ENCODE measurements at places on chromosomes 6 and 20. TPM values are rescaled to one million over a fixed set of nuclear protein-coding genes. Genes with fewer than 3 reads are reported as not detected.

The TREM1 gene
- not detected for total RNA-seq

The ATP5F1E gene
- 62.2 TPM for total RNA-seq

The OLIG3 gene
- 0.81 TPM for total RNA-seq

The PRKN gene
- not detected for total RNA-seq

The SLPI gene
- total RNA-seq: 7.2 TPM

The KCNQ2 gene
- total RNA-seq: not detected

The TRIM10 gene
- not detected for total RNA-seq

The SPTLC3 gene
- not detected for total RNA-seq

The ADAM33 gene
- total RNA-seq: not detected

The MUC21 gene
- not detected for total RNA-seq

The SALL4 gene
- 2.0 TPM for total RNA-seq

The CLPSL2 gene
- not detected for total RNA-seq

The CSTF1 gene
- 40.1 TPM for total RNA-seq

The BACH2 gene
- 3.1 TPM for total RNA-seq

The TNNC2 gene
- not detected for total RNA-seq

The TFAP2C gene
- not detected for total RNA-seq

The RSPH4A gene
- total RNA-seq: 0.95 TPM

The HNF4A gene
- not detected for total RNA-seq

The TBC1D20 gene
- 56.8 TPM for total RNA-seq

The SLC17A2 gene
- total RNA-seq: not detected

The ME1 gene
- total RNA-seq: 1.7 TPM

The VSTM2L gene
- total RNA-seq: 0.75 TPM

The PHF20 gene
- 88.6 TPM for total RNA-seq

The TMEM200A gene
- 1.2 TPM for total RNA-seq

The ALDH8A1 gene
- total RNA-seq: 3.9 TPM

The CD24 gene
- 1.2 TPM for total RNA-seq

The ZNF512B gene
- total RNA-seq: 13.8 TPM

The SLC35D3 gene
- total RNA-seq: not detected

The BTNL2 gene
- total RNA-seq: not detected

The WRNIP1 gene
- total RNA-seq: 57.8 TPM

The SAPCD1 gene
- total RNA-seq: 9.2 TPM

The HLA-DQB2 gene
- 7.4 TPM for total RNA-seq

The PROKR2 gene
- total RNA-seq: not detected

The ELOVL2 gene
- not detected for total RNA-seq

The GLP1R gene
- total RNA-seq: not detected

The KIAA1755 gene
- not detected for total RNA-seq

Data from natural killer cell treated with Interleukin-12 subunit alpha and Interleukin-12 subunit beta and Interleukin-15 and Interleukin-18, amount 100 ng/mL, for 72 hours (primary cell).